ENCODE measurements at places on chromosomes 6 and 20.

DNA sequence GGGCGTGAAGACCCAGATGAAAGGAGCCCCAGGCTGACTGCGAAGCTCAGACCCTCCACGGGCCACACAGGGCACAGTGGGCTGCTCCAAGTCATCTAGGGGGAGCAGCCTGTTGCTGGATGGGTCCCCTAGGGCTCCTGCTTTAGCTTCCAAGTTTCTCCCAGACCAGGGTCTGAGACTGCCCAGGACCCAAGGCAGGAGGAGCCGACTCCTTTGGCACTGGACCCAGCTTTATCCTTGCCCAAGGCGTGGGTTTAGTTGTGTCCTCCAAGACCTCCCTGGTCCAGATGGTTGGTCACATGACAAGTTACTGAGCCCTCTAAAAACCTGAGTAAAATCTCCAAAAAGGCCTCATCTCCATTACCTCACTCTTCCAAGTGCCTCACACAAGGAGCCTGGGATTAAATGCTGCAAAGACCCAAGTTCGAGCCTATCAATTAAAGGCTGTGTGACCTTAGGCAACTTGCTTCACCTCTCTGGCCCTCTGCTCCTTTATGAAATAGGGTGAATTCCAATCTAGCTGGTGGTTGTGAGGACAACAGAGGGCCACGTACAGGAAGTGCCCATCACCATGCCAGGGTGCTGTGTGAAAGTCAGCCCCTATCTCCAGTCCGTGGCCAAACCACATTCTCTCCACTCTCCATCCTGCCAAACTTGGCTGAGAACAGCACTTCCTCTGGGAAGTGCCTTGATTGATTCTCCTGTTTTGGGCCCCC, 2.5 kb downstream of the NECAB3 start:
- DNase-seq: no peak

GRCh38 chr6:166463359-166464067, 80.8 kb upstream of the MPC1 start:
- peak; percentile 49 for DNase-seq

DNA sequence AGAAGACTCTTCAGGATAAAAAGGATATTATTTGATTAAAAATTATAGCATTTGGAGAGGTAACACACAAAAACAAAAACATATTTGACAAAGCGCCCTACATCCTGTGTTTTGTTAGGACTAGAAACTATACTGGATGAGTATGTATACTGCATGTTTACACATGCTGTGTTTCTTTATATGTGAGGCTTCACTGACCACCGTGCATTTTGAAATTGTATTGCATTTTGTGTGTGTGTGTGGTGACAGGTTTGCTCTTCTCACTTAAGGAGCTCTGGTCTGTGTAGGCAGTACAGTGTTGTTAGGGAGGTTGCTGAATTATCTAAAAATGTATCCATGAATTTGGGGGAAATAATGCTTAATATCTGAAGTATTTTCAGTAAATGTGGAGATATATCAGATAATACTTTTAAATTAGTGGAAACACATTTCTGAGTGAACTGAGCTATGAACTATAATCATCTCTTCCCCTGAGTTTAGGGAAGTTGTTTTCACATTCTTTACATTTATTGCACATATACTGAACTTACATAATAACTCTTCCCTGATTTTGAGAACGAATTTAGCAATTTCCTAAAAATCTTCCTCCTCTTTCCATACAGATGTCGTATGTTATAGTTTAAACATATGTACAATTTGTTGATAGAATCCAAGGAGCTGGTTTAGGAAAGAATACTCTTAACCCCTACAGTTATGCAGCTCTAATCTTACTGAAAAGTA, 43.3 kb downstream of the TMEM170B start:
- no peak for DNase-seq

DNA sequence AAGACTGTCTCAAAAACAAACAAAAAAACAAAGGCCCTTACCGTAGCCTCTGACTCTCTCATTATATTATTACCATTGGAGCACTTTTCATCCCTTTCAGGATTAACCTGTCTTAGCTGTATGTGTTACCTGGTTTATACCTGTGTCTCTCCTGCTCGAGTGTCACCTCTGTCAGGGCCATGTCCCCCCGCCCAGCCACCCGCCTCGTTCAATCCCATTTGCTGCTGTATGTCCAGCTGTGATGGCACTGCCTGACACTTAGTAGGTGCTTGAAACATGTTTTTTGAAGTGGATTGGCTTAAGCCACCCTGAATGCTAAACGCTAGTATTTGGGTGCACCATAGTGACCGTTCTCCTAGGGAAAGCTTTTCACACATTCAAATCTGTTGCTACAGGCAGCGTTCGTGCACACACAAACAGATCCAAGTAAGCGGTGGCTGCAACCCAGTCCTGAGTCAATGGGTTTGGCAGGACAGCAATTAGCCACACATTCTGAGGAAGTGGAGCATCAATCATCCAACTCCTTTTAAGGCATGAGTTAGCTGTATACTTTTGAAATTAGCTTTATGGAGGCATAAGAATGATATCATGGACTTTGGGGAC, 98.9 kb upstream of the ZNF217 start:
- DNase-seq: no peak

- no peak for DNase-seq
These were observed 163.2 kb downstream of the SYNDIG1 start for GRCh38 chr20:24632581-24632980.

GRCh38 chr6:51949526-51949925, 137.9 kb downstream of the PKHD1 start:
- no peak for DNase-seq

DNA sequence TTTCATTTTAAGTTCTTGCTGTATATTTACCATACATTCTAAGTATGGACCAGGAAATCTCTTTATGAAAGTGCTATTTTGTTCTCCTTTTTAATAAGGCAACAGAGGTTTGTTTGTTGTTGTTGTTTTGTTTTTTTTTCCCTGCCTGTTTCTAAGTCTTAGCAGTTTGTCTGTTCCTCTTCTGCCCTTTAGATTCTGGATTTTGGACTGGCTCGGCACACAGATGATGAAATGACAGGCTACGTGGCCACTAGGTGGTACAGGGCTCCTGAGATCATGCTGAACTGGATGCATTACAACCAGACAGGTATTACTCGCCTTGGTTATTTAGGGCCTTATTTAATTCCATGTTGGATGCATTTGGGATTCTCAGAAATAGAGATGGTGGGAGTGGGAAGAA, 48.0 kb downstream of the MAPK14 start:
- DNase-seq: no peak

DNA sequence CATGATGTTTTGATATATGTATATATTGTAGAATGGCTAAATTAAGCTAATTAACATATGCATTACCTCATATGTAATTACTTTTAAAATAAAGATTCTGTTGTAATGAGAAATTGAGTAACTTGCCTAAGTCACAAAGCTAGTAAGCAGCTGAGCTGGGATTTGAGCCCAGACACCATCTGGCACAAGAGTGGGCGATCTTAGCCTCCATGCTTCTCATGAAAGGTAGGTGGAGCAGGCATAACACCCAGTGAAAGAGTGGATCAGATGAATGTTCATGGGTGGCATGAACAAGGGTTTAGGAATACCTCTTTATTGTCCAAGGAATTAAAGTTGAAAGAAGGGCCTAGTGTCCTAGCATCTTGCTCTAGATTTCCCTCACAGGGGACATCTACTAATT, 365.4 kb downstream of the TFAP2B start:
- DNase-seq: no peak

- no peak for DNase-seq
These were observed 101.4 kb downstream of the LRRC1 start for GRCh38 chr6:53896196-53896595.

- no peak for DNase-seq
These were observed 3.9 kb downstream of the CDH26 start for GRCh38 chr20:59962155-59962554.

DNA sequence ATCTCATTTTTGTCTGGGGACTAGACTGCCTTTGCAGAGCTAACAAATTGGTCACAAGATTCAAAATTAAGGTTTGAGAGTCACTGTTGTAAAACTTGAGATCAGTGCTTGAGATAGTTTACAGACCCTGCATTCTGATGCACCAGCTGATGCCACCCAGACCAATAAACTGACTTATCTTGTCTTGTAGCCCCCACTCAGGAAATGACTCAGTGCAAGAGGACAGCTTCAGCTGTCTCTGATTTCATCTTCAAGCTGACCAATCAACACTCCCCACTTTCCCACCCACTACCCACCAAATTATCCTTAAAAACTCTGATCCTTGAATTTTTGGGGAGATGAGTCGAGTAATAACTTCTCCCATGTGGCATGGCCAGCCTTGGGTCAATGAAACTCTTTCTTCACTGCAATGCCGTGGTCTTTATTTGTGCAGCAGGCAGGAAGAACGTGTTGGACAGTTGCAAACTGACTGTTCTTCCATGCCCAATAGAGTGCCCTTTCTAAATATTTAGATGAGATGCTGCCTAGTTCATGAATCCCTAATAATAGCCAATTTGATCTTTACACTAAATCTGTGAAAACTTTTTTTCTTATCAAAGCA, 48.3 kb upstream of the PROKR2 start:
- DNase-seq: no peak

DNA sequence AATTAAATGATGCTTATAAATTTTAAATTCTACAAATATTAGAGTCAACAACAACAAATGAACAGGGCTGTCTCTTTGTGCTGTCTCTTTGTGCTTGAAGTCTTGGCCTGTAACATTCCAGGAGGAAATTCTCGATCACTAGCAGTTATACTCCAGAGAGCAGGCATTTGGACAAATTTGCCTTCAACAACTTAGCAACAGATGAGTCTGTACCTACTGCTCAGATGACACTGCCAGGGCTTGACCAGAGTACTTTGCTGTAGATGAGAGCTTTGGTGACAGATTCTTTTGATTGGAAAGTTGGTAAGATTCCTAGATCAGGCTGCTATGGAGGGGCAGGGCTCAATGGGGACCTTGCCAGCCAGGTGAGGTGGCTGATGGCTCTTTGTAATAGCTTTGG, 217.2 kb downstream of the GRM1 start:
- DNase-seq: no peak

- DNase-seq: no peak
These were observed 229.8 kb downstream of the SOD2 start for GRCh38 chr6:159463119-159463829.

GRCh38 chr6:34652263-34652662, 44.3 kb downstream of the ILRUN start:
- no peak for DNase-seq

GRCh38 chr6:25399885-25400284, 120.7 kb downstream of the CARMIL1 start:
- no peak for DNase-seq

GRCh38 chr20:25469558-25469957, 62.1 kb downstream of the GINS1 start:
- no peak for DNase-seq

- no peak for DNase-seq
These were observed 301.5 kb downstream of the CLIC5 start for GRCh38 chr6:45714006-45714730.

DNA sequence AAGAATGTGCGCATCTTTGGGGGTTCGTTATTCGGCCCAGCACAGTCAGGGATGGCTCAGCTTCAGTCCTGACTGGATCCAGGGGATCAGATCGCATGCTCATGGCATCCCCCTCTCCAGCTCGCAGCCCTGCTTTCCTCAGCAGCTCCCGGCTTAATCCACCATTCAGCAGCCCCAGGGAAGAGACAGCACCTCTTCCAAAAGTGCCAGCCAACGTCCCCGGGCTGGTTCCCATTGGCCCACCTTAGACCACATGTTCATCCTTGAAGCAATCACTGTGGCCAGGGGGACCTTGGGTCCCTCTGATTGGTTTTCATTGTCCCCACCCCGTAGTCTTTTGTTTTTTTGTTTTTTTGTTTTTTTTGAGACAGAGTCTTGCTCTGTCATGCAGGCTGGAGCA, 188.7 kb downstream of the ZMYND8 start:
- DNase-seq: no peak

- DNase-seq: peak; percentile 77
These were observed 75.2 kb downstream of the OR2B2 start for GRCh38 chr6:27836783-27837624.

- DNase-seq: no peak
These were observed 141.3 kb upstream of the PMEPA1 start for GRCh38 chr20:57851025-57851682.

DNA sequence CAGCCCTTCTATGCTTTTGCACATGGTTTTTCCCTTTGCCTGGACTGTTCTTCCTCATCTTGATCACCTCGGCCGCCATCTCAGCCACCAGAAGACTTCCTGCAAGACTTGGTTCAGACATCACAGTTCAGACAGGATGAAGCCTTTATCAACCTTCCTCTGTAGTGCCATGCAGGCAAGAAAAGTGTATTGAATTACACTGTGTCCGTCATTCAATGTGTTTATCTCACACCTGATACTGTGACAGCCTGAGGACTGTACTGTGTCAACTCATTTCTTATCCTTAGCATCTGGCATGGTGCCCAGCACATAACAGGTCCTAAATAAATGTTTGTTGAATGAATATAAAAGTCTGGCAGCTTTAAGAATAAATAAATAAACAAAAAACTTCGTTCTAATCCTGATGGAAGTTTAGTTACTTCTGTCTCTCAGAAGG, 133.3 kb upstream of the MAN1A1 start:
- DNase-seq: no peak

DNA sequence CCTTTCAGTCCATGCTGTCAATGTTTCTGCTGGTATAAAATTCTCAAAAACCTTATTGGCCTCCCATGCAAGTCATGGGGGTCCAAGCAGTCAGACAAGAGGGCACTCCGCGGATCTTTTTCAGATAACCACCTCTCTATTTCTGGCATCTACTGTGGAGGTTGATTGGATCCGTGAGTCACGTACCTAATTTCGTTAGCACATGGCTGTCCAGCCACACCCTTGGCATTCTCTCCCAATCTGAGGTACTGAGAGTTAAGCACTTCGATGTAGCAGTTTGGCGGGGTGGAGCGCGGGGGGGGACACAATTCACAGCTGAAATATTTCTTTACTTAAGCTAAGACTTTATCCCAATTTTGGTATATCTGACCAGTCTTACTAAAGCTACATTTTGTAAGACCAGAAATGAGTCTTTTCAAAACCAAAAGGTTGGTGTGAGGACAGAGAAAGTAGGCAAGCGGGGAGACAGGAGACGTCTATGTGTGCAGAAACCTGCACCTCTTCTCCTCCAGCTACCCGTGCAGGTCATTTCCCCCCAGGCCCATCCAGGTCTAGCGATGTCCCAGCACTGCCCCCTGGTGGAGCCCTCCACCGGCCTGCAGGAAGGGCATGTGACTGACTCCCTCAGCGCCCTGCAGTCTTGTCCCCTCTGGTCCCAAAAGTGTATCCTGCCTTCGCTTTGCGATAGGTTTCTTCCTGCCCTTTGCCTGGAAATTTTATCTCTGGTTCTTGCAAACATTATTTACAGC, 113.1 kb downstream of the ADAT2 start:
- DNase-seq: peak; percentile 21

GRCh38 chr6:80535914-80536565, 429.6 kb downstream of the BCKDHB start:
- peak; percentile 7 for DNase-seq

DNA sequence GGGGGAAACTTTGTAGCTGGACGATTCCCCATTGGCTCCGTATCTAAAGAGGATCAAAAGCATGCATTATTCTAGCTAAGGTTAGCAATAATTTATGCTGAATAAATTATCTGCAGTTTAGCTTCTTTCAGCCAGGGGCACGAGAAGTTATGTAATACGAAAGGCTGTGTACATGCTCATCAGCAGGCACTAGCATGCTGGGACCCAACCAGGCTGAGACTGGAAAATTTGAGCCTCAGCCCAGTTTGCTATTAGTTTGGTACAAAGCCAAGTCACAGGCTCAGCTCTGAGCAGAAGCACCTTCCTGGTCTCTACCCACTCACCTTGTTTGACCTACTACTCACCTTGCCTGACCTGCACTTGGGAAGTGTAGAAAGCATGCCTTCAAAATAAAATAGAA, 328.1 kb upstream of the ARID1B start:
- DNase-seq: no peak

GRCh38 chr20:34042262-34042661, 48.6 kb downstream of the RALY start:
- DNase-seq: no peak

GRCh38 chr6:149033454-149033853, 284.1 kb upstream of the TAB2 start:
- no peak for DNase-seq
